ENCODE measurements at places on chromosomes 4 and X.
A peak's percentile ranks its signal among the peaks of the same experiment; 100 is the strongest.

GRCh38 chrX:57771689-57772088, 91.6 kb upstream of the NLRP2B start:
- no peak for DNase-seq

- no peak for DNase-seq
These were observed 773 bp downstream of the TLR3 start for GRCh38 chr4:186069729-186070128.

DNA sequence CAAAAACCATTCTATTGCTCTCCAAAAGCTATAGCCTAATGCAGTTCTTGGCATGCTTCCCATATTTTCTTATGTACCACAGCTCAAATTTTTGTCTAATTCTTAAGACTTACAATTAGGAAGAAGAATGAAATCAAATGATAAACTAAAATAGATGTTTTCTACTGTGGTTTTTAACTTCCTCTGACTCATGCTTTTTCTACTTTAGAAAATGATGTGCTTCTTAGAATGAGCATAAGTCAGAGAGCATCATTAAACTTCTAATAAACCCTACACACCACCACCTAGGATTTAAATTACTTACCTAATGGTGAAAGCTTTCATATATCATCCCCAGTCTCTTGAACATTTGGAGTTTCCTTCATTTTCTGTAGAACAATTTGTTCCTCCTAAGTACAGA, 217.0 kb upstream of the NDST3 start:
- DNase-seq, result no peak

- DNase-seq, result no peak
These were observed 245.0 kb downstream of the FBXO8 start for GRCh38 chr4:174038481-174038880.

DNA sequence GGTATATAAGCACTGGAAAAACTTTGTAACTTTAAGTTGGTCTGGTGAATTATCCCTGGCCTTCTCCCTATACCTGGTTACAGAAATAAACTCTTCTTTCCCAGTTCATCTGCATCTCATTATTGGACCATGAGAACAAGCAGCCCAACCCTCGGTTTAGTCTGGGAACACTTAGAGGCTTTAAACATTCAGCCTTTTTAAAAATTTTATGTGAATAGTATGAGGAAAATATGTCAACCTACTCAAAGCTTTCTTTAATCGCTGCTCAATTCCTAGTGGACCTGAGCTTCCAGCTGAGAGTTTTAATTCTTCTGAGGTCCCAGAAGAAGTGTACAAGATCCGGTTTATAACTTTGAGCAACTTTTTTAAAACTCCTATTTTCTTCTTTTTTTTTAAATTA, 358.6 kb upstream of the NOCT start:
- DNase-seq, result no peak

GRCh38 chrX:24259544-24260240, 54.2 kb downstream of the SUPT20HL2 start:
- DNase-seq, result peak; percentile 20

GRCh38 chrX:42869011-42869410, 91.0 kb upstream of the PPP1R2C start:
- DNase-seq, result no peak

- DNase-seq, result no peak
These were observed 192.8 kb upstream of the BCOR start for GRCh38 chrX:40290517-40290916.

GRCh38 chr4:86927843-86928395, 6.9 kb upstream of the AFF1 start:
- DNase-seq, result no peak

DNA sequence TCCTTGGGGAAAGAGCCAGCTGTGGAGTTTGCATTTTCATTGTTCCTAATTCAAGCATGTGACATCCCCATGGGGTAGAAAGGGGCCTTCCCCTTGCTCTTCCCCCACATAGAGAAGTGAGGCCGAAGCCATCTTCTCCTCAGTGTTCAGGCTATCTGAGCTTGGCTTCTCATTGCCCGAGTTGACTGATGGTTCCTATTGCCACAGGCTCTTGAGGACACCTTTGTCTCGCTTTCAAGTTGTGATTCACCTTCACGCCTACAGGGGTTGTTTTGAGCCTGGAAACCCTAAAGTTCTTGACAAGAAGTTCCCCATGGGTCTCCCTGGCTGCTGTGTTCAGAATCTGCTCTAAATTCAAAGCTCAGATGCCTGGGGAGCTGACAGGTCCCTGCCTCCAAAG, 25.0 kb downstream of the CCNQ start:
- no peak for DNase-seq

DNA sequence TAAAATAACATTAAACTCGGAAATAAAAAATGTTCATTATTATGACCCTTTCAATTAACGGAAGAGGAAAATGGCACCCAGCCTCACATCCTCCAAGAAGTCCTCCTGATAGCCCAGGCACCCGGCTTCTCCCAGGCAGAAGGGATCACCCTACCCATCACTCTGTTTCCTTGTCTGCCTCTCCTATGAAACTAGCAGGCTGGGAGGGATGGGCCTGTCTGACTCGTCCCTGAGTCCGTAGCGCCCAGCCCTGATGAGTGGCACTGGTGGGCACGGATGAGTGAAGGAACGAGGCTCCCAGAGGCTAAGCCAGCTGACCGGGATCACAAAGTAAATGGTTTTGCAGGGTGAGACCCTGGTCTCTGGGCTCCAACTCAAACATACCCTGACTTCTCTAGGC, 28.6 kb upstream of the KIAA0232 start:
- DNase-seq, result no peak

DNA sequence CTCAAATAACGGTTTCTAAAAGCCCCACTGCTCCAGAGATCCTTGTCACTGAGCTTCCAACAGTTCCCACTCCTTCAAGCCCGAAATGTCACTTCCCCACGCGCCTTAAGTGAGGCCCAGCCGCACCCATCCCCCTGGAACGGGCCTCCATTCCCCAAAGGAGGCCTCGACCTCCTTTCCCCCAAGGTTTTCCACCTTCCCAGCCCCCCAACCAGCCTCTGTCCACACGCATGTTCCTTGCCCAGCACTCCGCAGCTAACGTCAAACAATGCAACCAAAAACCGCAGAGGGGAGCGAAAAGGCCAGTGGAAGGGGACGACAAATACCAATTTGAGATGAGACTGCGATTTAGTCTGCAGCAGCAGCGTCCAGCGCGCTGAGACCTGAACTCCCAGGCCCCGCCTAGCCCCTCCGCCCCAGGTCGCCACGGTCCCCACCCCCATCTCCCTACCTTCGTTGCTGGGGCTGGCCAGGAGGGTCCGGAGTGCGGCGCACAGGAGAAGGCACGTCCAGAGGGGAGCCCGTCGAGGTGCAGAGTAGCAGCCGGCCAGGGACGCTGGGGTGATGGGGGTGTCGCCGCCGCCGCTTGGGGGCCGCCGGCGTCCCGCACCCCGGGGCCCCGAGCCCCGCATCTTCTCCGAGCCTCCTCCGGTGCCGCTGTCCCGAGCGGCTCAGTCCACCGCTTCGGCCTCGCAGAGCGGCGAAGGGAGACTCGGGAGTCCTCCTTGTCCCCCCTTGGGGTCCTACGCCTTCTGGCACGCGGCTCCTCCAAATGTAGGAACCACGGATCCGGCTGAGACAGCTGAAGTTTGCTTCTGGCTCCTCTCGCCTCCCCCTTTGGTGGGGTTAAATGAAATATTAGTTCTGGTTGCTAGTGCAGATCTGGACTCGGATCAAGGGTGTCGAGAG, 924 bp downstream of the EPHA5 start:
- no peak for DNase-seq

DNA sequence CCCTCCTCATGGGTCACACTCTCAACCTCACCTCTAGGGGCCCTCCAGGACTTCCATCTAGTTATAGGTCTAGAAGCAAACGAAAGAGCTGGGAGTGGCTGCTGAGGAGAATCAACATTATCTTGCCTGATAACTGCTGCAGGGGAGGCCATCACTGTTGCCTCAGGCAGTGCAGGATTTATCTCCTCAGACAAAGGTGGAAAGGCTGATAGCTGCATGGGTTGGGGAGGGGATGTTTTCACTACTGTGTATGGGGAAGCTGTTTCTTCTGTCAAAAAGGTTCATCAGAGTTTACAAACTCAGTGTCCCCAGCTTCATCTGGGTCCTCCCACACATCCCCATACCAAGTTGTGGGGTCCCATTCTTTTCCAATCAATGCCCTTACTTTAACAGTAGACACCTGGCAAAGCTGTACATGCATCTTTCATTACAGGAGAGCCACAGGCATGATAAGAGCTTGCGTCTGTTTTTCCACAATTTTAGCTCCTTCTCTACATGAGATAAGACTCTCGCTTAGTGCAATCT, 17.6 kb upstream of the PRDM8 start:
- DNase-seq, result no peak
